ENCODE measurements at places on chromosomes 16 and 17.

DNA sequence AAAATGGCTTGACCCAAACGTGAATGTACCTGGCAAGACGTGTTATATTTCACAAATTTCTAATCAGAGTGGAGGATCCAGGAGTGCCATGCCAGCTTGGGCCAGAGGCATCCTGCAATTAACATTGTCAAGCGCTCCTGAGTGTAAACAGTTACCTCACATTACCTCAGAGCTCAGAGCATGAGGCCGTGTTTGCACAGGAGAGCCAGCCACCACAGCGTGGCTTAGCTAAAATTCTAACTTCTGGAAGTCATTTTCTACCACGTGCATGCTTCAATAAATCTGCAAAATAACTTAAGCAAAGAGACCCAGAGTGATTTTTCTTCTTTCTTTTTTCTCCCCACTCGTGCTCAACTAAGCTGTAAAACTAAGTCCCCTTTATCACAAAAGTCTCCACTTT, 769.0 kb downstream of the KCNJ2 start:
- no peak for DNase-seq

DNA sequence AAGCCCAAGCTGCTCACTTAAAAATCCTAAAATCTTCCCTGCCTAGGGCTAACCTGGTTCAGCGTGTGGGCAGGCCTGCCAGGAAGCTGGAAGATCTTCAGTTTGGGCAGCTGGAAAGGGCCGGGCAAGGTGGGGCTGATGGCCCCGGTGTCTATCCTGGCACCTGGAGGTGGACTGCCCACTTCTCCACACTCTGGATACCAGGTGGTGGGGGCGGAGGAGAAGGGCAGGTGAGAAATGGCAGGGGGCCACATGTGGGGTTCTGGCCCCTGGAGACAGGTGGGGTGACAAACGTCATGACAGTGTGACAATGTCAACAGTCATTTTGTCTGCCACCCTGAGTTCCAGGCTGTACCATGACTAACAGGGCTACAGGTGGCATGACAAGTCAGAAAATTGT, 78.5 kb upstream of the C16orf82 start:
- DNase-seq, result no peak

GRCh38 chr17:35900280-35900679, 20.1 kb upstream of the CCL5 start:
- DNase-seq, result no peak

- no peak for DNase-seq
Observed at GRCh38 chr17:62704381-62704971, 77.0 kb downstream of the MRC2 start.

DNA sequence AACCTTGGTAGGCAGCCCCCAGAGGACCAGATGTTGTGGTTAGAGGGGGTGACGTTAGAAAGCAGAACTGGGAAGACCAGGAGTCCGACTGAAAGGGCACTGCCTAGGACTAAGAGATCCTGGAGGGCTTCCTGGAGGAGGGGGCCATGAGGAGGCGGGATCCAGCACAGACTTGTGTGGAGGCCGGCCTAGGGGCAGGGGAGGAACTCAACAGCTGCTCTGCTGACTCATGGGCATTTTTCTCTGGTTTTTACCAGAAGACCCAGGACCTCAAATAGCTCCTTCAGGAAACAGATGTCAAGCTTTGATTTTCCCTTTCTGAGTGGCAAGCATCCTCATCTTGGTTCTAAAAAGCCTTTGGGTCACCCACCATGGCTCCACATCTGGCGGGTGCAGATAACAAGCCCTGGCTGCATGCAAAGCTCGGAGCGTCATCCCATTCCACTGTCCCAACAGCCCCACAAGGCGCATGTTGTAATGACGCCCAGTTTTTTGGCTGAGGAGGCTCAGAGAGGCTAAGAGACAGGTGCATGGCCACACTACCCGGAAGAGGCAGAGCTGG, 29.0 kb downstream of the IL21R start:
- DNase-seq, result no peak

DNA sequence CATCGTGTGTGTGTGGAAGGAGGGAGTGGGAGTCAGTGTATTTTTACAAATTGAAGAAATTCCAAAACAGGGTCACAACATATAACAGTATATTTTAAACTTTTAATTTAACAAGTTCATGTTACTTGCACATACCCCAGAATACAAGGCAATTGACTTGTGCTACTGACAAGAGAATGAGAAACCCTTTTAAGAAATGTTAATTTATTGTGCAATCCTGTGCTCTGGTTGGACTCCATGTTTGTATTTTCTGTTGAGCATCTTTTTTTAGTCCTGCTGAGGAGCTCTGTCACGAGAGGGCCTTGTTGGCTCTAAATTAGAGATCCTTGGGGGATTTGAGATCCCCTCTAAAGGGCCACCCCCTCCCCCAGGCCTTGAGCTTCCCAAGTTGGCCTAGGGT, 1.1 kb upstream of the EMP2 start:
- DNase-seq, result no peak

All from stimulated activated CD8-positive, alpha-beta memory T cell treated with anti-CD3 and anti-CD28 coated beads, Interleukin-7, amount 100 ng/mL, for 1 hour (primary cell).